ENCODE measurements at places on chromosomes 16 and 17.
A peak's percentile ranks its signal among the peaks of the same experiment; 100 is the strongest.

DNA sequence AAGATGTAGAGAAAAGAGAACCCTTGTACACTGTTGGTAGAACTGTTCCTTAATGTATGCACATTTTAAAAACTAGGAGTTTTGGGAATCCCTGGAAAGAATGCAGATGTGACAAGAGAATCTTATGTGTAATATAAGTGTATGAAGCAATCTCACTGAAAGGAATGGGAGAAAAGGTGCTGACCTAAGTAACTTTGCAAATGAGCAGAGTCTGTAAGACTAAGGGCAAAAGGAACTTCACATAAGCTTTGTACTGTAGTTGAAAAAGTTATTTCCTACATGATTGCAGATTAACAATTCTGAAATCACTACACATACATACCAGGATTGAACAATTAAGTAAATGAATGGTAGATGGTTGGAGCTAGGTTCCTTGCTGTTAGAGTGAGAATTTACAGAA is 22.3 kb downstream of the CBLN1 start:
- no peak for DNase-seq

GRCh38 chr17:14805348-14805747 is 459.8 kb downstream of the PMP22 start:
- DNase-seq, result no peak

DNA sequence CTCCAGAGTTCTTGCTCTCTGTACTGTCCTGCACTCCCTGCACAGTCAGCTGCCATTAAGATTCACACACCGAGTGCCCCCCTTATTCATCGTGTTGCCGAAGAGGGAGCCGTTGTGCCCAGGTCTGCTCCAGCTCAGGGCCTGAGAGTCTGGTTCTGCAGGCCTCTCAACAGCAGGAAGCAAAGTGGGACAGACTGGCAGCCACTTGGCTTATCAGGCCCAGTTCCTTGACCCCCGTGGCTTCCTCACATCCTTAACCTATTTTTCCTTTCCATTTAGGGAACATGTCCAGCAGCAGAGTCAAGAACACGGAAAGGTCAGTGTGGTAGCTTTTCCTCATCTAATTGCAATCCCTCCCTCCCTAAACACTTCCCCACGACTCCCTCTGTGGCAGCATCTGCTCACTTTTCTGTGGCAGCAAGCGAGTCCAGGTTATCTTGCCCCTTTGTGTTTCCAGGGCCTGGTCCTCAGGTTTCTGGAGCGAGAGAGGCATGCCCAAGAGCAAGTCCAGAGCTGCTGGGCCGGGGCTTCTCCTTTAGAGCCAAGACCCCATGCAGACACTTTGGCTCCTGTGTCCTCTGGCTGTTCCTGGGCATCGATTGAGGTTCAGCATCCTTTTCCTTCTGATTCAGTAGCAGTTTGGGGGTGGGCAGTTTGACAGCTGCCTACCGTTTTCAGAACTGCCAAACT is 22.1 kb upstream of the ADAM11 start:
- DNase-seq, result no peak

DNA sequence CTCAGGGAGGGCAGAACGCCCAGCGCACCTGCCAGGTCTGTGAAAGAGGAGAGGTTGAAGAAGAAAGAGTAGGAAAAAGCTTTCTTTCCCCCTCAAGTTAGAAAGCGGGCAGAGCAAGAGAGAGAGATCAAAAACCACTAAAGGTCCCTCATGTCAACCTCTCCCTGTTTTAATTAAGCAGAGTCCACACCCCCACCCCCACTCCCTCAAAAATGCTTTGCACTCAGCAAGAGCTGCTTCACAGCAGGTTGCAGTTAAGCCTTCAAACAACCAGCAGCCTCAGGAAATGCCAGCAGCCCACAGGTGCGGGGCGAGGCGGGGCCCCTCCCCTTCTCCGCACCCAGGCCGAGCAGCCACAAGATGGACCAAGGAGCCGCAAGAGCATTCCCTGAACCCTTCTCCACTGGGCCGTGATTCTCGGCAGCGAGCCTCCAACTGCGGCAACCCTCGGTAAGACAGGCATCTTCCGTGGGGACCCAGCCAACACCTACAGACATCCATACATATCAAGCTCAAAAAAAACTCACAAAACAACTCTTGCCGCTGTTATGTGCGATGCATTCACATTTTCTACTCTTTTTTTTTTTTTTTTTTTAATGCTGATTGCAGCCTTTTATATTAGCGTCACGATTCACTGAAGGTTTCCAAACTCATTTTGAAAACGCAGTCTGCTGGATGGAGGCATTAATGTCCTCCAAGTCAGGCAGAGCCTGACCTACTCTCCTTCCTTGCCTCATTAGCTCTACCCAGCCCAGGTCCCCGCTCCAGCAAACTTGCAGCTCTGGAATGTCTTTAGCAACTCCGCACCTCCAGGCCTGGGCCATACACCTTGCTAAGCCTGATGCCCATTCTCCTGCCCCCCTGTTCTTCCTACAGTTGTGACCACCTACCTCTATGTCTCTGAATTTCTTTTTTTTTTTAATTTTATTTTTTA is 66.1 kb downstream of the AXIN2 start:
- peak; percentile 7 for DNase-seq

DNA sequence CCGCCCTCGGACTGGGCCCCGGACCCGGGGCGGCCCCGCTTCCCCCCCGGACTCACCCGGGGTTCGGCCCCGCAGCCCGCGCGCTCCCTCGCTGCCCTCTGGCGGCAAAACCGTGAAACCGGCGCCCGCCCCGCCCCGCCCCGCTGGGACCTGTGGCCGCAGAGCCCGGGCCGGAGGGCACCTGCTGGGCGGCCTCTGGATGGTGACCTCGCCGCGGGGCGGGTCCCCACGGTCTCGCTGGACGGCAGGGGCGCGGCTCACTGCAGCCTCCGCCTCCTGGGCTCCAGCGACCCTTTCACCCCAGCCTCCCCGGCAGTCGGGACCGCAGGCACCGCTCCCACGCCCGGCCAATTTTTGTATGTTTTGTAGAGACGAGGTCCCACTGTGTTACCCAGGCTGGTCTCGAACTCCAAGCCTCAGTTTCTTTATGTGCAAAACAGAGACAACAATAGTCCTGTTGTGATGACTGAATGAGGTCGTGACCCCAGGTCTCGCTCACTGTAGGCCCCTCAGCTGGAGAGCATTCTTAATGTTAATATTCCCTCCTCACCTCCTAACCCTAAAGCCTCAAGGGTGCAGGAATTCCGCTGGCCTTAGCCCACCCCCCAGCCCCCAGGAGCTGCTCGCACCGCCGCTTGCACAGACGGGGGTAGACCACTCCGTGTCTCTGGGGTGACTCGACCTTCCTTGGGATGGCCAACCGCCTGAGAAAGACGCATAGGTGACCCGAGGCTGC is 33.7 kb upstream of the RPH3AL start:
- DNase-seq, result peak; percentile 80

DNA sequence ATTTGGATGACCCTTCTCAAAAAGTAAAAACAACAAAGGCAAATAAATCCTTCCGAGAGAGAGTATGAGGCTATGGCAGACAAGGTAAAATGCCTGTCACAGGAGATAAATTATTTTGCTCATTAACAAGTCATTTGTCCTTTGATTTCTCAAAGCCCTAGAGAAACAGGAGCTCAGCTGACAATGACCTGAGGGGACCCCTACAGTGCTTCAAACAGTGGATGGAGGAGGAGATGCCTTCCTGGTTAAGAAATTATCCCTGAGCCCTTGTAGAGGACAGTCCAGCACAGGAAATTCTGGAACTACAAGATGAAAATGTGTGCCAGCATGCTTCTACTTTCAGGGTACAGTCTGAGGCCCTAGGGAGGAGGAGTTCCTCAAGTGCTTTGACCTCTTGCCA is 24.0 kb upstream of the RHBDL3 start:
- DNase-seq, result no peak

DNA sequence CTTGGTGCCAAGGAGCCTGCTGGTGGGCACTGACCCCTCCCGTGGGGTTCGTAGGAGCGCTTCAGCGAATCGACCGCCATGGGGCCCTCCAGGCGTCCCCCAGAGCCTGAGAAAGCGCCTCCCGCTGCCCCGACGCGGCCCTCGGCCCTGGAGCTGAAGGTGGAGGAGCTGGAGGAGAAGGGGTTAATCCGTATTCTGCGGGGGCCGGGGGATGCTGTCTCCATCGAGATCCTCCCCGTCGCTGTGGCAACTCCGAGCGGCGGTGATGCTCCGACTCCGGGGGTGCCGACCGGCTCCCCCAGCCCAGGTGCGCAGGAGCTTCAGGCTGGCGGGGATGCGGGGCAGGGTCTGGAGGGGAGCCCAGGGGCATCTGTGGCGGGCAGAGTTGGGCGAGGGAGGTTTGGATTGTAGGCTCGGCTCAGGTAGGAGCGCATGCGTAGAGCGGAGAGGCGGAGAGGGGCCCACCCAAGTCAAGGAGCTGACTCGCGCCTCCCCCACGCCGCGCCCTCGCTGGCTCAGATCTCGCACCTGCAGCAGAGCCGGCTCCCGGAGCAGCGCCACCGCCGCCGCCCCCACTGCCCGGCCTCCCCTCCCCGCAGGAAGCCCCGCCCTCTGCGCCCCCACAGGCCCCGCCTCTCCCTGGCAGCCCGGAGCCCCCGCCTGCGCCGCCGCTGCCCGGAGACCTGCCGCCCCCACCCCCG is 19.8 kb downstream of the FMNL1 start:
- DNase-seq, result no peak

DNA sequence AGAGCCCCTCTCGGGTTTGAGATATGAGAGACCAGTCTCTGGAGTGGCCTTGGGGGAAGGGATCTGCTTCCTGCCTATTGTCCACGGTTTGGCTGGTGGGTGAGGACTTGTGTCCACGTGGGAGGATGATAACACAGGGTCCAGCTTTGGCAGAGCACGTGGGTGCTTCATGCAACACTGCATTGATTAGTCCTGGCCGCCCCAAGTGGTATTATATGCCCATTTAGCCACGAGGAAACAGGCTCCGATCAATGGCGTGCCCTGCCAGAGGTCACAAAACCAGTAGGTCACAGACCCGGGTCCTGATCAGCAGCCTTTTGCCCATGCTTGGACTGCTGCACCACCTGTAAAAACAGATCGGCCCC is 141.6 kb downstream of the RGS9 start:
- no peak for DNase-seq

DNA sequence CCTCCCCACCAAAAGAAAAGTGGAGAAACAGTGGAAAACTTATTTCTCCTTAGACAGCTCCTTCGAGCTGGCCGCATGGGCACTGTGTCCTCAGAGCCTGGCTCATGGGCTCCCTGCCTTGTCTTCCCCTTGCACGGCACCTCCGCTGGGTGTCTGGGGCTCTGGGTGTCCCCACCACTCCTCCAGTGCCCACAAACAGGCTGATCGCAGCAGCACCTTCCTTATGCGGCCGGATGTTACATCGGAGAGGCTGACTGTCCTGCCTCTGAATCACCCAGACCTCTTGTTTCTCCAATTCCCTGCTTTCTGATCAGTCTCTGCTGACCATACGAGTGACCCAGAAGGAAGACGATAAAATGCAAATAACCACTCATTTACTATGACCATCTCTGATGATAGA is 121.7 kb downstream of the SLC39A11 start:
- no peak for DNase-seq

DNA sequence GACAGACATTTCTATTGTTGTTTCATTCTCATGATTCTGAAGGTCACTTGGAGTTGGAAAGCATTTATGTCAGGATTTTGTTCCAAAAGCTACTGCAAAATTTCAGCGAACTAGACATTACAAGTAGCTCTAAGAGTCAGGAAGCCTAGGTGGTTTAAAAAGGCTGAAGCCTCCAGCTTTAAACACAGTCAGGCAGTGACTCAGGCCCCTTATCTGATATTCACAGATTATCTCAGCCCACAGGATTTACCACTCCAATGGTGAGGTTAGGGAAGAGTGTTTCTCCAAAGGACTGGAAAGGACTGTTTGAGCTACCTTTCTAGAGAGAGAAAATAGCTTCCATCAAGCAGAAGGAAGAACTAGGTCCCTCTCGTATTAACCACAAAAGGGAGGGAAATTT is 624.4 kb upstream of the C16orf82 start:
- no peak for DNase-seq

DNA sequence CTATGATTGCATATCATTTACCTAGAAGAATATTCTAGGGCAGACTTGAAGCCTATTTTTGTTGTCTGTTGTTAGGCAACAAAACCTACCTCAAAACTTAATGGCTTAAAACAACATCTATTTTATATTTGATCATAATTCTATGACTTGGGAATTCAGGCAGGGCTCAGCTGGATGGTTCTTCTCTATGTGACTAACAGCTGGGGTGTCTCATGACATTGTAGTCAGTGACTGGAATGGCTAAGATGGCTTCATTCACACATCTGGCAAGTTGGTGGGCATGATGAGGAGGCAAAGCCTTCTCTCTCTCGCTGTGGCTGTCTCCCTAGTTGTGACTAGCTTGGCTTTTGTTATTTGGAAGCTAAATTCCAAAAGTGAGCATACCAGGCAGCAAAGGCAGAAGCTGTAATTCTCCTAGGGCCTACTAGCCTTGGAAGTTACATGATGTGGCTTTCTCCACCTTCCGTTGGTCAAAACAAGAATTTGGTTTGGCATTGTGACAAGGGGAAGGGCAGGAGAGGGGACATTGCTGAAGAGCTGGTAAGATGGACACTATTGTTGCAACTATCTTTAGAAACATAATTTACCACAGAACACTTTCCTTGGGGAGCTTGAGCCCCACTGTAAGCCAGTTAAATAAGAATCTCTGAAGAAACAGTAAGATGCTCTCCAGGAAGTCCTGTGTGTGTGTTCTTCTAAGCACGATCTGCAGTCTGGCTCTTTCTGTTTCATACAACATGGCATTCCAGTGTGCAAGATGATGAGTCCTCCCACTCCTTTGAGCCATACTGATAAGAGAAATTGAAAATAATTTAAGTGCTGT is 39.4 kb downstream of the ZNRF1 start:
- no peak for DNase-seq

- no peak for DNase-seq
These were observed 27.0 kb downstream of the ASIC2 start for GRCh38 chr17:33266116-33266515.

GRCh38 chr17:11738151-11738550 is 139.9 kb downstream of the DNAH9 start:
- DNase-seq, result no peak

DNA sequence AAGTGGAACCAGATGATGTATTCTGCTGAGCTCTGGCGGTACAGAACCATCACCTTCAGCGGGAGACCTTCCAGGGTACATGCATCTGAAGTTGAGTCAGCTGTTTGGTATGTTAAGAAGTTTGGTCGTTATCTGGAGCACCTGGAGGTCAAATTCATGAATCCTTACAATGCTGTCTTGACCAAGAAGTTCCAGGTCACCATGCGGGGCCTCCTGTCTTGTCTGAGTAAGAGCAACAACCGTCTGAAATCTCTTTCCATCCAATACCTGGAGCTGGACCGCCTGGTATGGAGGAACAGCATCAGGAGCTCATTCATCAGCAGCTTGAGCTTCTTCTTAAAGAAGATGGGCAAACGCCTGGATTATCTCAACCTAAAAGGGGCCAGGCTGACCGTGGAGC is 4.0 kb downstream of the FBXO39 start:
- DNase-seq, result no peak

- DNase-seq, result peak; percentile 30
These were observed 398 bp downstream of the LGALS9 start for GRCh38 chr17:27631411-27631760.

GRCh38 chr17:50144845-50145531 is 5.5 kb downstream of the PPP1R9B start:
- DNase-seq, result peak; percentile 43

DNA sequence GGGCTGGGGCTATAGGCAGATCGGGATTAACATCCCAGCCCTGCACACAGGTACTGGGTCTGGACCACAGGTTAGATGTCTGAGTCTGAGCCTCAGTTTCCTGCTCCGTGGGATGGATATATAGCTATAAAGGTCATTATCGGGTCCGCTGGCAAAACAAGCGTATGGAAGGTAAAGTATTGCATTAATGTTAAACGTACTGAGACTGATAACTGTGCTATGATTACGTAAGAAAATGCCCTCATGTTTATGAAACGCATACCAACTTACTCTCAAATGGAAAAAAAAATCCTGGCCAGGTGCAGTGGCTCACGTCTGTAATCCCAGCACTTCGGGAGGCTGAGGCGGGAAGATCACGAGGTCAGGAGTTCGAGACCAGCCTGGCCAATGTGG is 135.2 kb downstream of the CCDC182 start:
- no peak for DNase-seq
